ENCODE measurements at places on chromosomes 7 and 10. TPM values are rescaled to one million over a fixed set of nuclear protein-coding genes. Genes with fewer than 3 reads are reported as not detected.

Gene ABCB8
- total RNA-seq: 41.8 TPM

Gene TPST1
- 8.5 TPM for total RNA-seq

Gene GJD4
- total RNA-seq: not detected

Gene COX15
- total RNA-seq: 51.3 TPM

Gene CCDC146
- 13.3 TPM for total RNA-seq

Gene OR2A42
- 0.32 TPM for total RNA-seq

Gene EPO
- total RNA-seq: not detected

Gene POLR2J2
- total RNA-seq: 14.7 TPM

Gene FAM13C
- 18.8 TPM for total RNA-seq

Gene PNLIPRP3
- 0.28 TPM for total RNA-seq
